ENCODE measurements at places on chromosomes 2 and 18.
A peak's percentile ranks its signal among the peaks of the same experiment; 100 is the strongest.

DNA sequence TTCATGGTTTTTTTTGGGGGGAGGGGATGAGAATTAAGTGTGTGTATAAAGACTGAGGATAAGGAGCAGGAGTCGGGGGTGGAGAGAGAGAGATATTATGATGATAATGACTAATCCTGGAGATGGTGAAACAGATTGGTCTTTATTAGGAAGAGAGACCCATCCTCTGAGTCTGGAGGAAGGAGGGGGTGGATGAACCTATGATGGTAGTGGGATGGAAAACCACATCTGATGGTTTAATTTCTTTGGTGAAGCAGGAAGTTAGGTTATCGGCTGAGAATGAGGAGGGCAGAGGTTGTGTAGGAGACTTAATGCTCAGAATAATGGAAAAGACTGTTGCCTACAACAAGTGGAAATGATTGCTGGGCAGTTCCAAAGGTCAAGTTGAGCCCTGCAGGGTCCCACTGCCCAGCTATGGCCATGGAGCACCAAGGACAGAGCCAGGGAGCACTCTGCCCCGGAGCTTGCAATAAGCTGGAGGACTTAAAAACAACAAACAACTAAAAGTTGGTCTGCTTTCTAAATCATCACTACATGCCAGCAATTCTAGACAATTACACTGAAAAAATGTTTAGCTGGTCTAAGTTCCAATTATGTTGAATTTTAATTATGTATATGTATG, 7.9 kb downstream of the SLC16A14 start:
- no peak for DNase-seq

GRCh38 chr18:59760619-59761600, 63.7 kb upstream of the CCBE1 start:
- DNase-seq = no peak

- DNase-seq = no peak
Observed at GRCh38 chr2:3749201-3749600, 45.8 kb downstream of the DCDC2C start.

GRCh38 chr18:26228562-26229260, 2.5 kb downstream of the TAF4B start:
- DNase-seq = no peak

DNA sequence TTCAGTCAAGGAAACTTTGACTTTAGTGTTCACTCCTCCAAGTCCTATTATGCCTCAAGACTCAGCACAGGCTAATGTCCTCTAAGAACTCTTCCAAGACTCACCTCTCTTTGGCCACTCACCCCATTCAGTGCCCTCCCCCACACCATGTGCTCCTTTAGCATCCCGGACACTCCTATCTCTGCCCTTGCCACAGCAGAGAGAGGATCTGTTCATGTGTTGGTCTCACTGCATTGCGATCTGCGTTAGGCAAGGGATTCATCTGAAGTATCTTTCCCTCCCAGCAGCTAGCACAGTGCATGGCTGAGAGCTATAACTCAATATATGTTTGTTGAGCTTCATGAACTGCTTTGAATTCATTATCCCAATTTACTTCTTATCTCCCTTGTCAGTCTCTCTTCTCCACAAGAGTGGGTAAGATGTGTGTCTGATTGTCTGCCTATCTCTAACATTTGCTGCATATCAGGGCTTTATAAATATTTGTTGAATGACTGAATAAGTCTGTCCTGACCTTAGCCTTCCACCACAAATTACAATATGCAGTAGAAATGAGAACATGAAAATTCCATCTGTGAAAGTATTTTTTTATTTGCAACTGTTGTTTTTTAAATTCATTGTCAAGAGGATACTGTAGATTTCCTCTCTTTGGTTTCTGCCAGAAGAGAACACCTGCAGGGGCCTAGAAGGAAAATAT, 179.9 kb upstream of the NCKAP5 start:
- no peak for DNase-seq

GRCh38 chr2:224046752-224047151, 7.7 kb upstream of the SERPINE2 start:
- DNase-seq = no peak

GRCh38 chr2:20558391-20559150, 92.3 kb downstream of the HS1BP3 start:
- no peak for DNase-seq

DNA sequence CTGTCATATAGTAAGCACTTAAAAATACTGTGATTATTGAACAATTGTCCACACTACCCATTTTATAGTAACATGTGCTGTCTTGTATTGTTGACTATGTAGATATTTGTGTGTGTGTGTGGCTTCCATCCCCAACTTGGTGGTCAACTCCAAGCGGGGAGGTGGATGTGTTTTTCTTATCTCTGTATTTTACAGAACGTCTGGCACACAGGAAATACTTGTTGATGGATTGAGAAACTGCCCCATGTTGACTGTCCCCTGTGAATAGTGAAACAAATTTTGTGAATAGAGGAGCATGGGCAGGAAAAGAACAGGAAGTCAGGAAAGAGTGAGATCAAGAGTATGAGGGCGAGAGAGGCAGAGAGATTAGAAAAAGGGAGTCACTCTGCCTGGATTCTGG, 83.6 kb downstream of the CELF4 start:
- no peak for DNase-seq

- peak; percentile 58 for DNase-seq
Observed at GRCh38 chr18:51323961-51324360, 126.5 kb upstream of the MEX3C start.

GRCh38 chr2:6352906-6353515, 512.7 kb downstream of the CMPK2 start:
- peak; percentile 78 for DNase-seq

DNA sequence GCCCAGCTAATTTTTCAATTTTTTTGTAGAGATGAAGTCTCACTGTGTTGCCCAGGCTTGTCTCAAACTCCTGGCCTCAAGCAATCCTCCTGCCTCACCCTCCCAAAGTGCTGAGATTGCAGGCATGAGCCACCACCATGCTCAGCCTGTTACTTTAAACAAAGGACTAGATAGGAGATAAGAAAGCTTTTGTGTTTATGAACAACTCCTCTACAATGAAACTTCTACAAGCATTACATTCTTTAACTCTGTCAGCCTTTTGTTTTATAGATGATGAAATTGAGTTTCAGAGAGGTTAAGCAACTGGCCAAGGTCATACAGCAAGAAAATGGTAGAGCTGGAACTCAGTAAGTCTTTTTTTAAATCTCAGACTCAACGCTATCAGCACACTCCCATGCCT, 22.7 kb downstream of the ALPK2 start:
- no peak for DNase-seq

GRCh38 chr2:233464056-233464455, 102.5 kb downstream of the USP40 start:
- DNase-seq = no peak

GRCh38 chr2:126658319-126658904, 2.5 kb downstream of the GYPC start:
- DNase-seq = no peak

GRCh38 chr2:11622611-11623010, 47.4 kb downstream of the NTSR2 start:
- peak; percentile 17 for DNase-seq

DNA sequence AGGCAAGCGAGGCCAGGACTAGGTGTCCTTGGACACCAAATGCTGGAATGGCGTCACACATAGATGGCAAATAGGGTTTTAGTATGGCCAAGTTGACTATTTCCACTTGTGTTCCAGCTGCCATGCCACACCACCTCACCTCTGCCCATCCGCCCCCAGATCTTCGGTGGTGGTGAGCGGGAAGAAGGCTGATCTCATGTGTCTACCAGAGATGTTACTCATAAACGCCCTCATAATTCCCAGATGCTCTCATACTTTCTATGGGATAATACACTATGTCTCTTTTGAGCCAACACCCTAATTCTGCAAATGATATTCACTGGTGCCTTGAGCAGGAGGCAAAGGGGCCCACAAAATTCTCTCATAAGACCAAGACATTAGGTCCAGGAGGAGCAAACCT, 281.1 kb upstream of the FN1 start:
- DNase-seq = no peak

DNA sequence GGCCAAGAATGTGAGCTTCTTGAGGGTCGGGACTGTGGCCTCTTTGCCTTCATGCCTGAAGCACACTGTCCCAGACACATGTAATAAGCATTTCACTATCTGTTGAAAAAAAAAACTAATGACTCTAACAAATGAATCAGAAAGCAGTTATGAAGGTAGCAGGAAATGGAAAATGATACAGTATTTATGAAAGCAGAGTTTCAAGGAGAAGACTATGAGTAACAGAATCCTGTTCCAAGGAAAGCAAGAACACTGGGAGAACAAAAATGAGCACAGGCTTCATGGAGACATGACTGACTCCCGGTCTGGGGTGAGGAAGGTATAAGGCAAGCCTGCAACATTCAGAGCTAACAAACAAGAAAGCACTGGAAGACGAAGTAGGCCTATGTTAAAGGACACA, 190.8 kb downstream of the RNF152 start:
- no peak for DNase-seq

DNA sequence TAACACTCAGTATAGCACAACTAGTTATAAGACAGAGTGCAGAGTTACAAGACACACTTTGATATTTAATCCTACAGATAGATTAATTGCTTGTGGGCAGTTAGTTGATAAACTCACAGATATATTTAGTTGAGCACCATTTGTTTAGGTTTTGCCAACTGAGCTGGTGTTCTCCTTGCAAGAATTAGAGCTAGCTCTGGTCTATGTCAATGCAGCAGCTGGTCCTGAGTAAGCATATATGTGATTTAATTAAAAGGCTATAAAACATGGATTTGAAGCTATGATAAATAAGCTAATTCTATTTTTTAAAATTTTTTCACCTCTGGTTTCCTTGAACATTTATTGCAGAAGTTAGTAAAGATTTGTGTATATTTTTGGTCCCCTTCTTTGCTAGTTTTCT, 35.6 kb downstream of the GPD2 start:
- no peak for DNase-seq

DNA sequence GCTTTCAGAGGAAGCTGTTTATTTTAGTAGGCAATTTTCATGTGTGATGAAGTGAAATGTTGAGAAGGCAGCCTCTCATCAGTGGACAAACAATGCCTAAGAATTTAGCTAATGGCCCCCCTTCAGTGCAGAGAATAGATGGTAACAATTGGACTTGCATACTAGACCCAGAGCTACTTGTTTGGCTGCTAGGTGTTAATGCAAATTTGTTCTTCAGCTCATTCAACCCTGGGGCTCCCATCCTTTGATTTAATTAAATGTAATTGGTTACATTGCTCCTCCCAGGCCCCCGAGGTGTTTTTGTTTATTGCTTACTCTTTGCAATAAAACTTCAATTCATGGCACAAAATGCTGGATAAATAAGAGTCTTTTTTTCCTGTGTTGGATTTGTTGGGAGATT, 68.6 kb downstream of the CAMKMT start:
- peak; percentile 70 for DNase-seq

DNA sequence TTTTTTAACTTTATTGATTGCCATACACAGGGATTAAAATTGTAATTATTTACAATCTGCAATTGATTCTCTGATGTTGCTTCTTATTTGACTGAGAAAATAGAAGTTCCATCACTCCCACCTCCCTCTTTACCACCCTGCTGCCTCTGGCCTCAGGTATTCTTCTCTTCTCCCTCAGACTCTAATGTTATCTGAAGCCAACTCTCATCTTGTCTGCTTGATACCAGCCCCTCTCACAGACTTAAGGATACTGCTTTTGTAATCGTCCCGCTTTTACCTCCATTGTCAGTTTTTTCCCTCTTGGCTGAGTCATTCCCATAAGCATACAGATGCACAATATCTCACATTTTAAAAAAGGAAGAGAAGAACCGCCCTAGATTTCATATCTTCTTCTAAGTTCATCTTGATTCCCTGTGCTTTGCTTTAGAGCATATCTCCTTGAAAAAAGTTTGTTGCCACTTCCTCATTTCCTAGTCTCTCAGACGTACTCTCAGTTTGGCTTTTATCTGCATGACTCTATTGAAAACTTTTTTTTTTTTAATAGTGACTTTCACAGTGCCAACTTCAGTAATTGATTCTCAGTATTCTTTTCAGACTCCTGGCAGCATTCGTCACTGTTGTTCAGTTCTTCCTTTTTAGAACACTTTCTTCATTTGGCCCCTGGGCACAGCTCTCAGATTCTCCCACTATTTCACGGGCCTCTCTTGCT, 31.1 kb downstream of the SPAG16 start:
- no peak for DNase-seq

GRCh38 chr2:182559623-182560022, 132.8 kb upstream of the PDE1A start:
- DNase-seq = no peak

GRCh38 chr2:44953499-44953883, 12.0 kb downstream of the SIX3 start:
- no peak for DNase-seq

All from mesendoderm (in vitro differentiated cells).